Immature natural killer cell (primary cell): ENCODE measurements at places on chromosomes 16 and 17.

- no peak for DNase-seq
Observed at GRCh38 chr17:16448490-16448889, 33.1 kb downstream of the TRPV2 start.

GRCh38 chr16:70660672-70661350 lies 14.5 kb downstream of the IL34 start:
- DNase-seq, result no peak

DNA sequence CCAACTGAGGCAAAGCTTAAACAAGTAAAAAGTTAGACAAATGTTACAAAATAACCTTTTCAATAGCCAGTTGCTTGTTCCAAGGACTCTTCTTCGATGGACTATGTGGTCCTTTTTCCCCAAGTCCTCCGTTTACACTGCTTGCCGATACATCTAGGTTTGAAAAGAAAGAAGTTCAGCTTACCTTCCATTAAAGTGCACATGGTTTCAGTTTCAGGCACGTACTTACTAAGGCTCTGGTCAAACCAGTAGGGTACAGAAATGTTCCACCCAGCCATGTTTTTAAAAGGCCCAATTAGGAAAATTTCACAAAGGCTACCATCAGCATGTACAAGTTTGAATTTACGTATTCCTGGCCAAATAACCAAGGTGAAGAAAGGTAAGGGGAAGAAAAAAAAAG lies 2.1 kb downstream of the SRSF2 start:
- DNase-seq, result no peak

- DNase-seq, result peak; percentile 73
Observed at GRCh38 chr17:74457146-74457819, 9.2 kb upstream of the CD300A start.

DNA sequence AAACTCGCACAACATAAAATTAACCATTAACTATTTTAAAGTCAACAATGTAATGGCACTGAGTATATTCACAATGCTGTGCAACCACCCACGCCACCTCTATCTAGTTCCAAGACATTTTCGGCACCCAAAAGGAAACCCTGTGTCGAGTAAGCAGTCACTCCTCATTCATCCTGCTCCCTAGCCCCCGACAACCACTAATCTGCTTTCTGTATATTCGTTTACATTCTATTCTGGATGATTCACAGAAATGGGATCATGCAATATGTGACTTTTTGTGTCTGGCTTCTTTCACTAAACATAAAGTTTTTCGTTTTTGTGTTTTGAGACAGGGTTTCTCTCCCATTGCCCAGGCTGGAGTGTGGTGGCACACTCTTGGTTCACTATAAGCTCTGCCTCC lies 42.2 kb upstream of the HAPSTR1 start:
- no peak for DNase-seq

GRCh38 chr16:50808929-50809538 lies 67.1 kb downstream of the CYLD start:
- DNase-seq, result no peak

DNA sequence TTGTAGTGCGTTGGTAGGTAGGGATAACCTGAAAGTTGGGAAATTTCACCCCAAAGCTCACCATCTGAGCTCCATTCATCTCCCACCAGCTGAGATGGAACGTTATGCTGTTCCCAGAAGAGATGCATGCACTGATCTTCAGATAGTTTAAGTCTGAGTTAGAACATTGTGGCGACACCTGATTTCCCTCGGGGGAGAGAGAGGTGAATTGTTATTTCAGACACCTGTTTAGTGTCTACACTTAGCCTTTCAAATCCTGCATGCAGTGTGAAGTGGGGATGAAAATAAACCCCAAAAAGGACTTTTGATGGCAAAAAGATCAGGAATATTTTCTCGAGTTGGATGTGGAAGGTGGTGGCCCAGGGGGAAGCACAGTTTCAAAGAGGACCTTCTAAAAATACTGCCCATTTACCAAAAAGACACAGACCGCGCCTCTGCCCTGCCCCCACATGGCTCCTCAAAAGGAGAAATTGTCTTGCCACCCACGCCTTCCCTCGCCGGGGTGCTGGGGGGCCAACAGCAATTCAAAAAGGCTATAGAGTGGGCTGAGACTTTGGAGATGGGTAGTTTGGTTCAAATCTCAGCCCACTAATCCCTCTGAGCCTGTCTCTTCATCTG lies 11.4 kb downstream of the CIITA start:
- no peak for DNase-seq

- DNase-seq, result no peak
Observed at GRCh38 chr17:80358131-80358530, 56.8 kb upstream of the ENDOV start.

DNA sequence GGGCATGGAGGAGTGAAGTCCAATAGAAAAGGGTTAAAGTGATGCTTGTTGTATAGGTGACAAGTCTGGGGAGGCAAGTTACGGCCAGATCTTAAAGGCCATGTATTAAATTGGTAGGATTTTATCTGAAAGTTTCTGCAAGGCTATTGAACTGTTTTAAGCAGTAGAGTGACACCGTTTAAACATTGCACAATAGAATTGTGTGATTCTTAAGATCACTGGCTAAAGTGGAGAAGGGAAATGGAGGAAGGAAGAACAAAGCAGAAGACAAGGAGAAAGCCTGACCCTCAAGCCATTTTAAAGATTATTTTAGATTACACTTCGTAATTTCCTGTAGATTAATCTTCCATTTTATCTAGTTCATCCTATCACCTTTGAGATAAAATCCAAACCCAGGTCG lies 5.6 kb upstream of the MPHOSPH6 start:
- no peak for DNase-seq

GRCh38 chr17:65609749-65610148 lies 48.3 kb upstream of the AXIN2 start:
- no peak for DNase-seq
